Stimulated activated CD4-positive, alpha-beta T cell treated with anti-CD3 and anti-CD28 coated beads, Interleukin-4, amount 100 ng/mL, for 48 hours (primary cell): ENCODE measurements at places on chromosomes 7 and 10.

DNA sequence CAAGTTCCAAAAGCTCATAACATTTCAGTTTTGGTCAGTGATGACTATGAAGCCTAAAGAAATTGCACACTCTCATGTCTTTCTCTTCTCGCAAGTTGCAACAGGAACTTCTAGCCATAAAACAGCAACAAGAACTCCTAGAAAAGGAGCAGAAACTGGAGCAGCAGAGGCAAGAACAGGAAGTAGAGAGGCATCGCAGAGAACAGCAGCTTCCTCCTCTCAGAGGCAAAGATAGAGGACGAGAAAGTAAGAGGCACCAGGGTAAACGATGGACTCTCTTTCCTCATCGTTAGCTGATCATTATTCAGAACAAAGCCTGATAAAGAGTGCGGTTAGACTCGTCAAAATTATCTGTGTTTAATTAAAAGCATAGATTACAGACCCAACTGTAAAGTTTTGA lies 94.7 kb downstream of the HDAC9 start:
- no peak for DNase-seq

DNA sequence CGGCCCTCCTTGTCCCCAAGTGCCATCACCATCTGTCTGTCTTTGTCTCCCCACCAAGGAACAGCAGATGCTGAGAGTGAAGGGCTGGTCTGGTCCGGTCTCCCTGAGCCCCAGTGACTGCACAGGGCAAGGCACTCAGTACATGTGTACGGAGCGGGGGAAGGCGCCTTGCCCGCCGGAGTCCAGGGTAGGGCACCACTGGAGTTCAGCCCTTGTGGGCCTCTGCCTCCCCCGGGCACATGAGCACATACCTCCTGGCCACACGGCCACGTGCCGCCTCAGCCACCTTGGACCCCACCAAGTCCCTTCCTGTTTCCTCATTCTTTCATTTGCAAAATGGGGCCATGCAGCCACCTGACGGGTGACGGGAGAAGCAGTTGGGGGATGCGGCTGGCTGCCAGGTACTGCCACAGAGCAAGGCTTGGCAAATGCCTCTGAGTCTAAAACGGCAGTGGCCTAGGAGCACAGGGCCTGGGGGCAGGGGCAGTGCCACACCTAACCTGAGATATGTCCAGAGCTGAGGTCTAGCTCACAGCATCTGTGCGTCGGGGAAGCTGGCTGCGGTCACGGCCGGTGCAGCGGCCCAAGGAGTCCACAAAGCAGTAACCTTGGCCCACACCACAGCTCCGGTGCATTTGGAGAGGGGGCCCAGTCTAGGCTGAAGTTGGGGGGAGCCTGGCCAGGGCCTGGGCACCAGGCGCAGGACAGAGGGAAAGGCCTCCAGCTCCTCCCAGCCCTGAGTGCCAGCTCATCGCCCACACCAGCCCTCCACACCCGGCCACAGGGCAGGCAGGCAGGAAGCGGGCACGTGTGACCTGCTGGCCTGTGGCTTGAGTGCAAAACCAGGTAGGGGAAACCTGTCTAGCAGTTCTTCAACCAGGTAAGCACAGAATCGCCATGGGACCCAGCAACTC lies 5.2 kb downstream of the ADAP1 start:
- DNase-seq, result no peak

GRCh38 chr10:68526634-68527307 lies 552 bp downstream of the SLC25A16 start:
- peak; percentile 3 for DNase-seq

DNA sequence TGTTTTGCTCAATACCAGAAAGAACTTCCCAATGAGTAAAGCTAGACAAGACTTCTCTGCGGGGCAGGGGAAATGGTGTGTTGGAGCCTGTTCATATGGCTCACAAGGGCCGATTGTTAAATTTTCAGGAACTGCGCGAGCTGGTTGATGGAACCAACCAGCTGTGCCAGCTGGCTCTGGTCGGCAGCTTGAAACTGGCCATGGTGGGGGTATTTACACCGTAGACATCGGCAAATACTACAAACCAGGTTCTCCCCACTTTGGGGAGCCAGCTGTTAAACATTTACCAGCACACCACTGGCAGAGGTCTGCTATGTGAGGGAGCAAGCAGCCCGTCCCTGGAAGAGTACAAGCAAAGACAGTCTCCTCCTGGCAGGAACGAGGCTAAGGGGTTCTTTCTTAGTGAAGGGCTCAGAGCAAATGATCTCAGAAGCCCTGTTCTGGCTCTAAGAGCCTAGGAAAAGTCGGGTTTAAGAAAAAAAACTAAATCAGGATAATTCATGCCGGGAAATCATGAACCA lies 8.8 kb upstream of the ZMIZ1 start:
- DNase-seq, result no peak
